ENCODE measurements at places on chromosomes 16 and 17. TPM values are rescaled to one million over a fixed set of nuclear protein-coding genes. Genes with fewer than 3 reads are reported as not detected.

Gene CTRL
- 3.9 TPM for total RNA-seq

Gene UBE2I
- 245 TPM for total RNA-seq

Gene HOXB9
- 7.0 TPM for total RNA-seq

DNA sequence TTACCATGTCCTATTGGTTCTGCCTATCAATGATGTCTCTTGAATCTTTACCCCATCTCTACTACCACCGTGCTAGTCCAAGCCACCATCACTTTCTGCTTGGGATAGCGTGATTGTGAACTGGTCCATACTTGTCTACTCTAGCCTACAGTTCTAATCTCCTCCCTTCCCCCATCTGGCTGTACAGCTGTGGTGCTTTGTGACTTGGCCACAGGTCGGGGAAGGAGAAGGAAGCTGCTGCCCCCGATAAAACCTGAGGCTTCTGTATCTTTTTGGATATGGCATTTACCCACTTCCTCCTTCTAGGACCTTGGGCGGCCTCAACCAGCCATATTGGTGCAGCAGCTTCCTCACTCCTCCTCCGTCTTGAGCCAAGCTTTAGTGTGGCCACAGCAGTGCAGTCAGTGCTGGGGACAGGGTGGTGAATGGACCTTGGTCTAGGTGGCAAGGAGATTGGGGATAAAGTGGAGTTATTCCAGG, 314 bp upstream of the ITGA2B start:
- no peaks in the 10 kb centered on the region for H3K36me3 ChIP-seq
- no peak for DNase-seq
- H3K27ac ChIP-seq: no peak overlapping the region
- H3K4me1 ChIP-seq: peaks cover 16% of the 10 kb centered on the region
